NCI-H146 (cell line): ENCODE measurements at places on chromosomes 6 and 20.
A peak's percentile ranks its signal among the peaks of the same experiment; 100 is the strongest.

DNA sequence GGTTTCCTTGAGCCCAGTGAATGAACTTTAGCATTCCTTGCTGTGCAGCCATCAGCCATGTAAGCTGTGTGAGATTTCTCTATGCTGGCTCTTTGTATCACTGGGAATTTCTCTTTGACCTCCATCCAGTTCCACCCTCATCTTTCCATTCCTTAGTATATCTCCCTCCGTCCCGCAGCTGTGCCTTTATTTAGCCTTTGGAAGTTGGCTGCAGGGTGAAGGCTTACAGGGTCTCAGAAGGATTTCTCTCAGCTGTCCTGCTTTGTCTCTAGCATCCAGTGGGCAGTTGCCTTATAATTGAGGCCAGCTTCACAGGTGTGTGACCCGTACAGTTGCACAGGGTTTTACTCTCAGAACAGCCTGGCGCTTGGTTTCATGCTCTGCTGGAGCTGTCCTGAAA is 144.3 kb downstream of the PXDC1 start:
- no peak for DNase-seq

GRCh38 chr6:396126-396520 is 4.6 kb downstream of the IRF4 start:
- DNase-seq, result no peak

DNA sequence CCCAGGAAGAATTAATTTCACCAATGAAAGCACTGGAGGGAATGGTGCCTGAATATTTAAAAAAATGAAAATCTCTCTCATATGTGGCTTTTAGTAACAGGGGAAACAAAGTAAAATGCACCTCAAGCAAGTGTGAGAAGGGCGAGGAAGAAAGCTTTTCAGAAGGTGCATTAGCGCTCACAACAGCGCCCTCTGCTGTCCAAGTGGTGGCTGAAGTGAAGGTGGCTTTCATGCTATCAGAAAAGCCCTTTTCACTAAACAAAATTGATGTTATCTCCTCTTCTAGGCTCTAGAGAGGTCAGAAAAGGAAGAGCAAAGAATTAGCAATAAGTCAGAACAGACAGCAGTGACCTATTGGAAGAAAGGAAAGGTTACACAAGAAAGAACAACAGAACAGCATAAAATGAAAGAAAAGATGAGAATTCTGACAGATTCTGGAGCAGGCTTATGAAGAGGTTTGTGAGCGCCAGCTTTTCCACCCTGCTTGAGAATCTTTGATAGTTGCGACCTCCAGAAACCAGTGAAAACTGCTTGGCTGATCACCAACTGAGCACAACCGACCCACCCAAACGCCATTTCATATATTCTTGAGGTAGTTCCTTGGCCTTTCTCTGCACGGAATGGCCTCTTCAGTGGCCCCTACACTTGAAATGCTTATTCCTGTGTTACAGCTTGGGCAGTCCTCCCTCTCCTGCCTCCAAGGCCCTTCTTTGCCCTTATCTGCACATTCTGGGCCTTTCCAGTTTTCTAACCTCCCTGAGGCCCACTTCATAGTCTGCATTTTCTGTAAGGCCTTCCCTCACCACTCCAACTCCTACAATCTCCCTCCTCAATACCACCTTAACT is 45.3 kb downstream of the SMLR1 start:
- DNase-seq, result peak; percentile 53

- DNase-seq, result peak; percentile 20
These were observed 26.2 kb downstream of the RIPOR2 start for GRCh38 chr6:24909241-24910216.

DNA sequence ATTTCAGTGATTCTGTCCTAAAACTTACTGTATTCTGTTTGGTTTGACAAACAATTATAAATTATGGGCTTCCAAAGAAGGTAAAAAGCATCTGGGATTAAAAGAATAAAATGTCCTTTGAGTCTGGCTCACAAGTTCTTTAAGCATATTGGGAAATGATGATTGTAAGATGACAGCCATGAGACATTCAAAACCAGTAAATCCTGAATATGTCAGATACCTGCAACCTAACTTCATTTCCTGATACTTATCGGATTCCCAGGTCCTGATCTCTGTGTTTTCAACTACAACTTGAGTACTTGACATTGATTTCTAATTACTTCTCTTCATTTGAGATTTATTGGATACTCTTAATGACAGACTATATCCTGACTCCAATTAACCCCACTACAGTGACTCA is 446.6 kb downstream of the GRIK2 start:
- DNase-seq, result no peak

- DNase-seq, result no peak
These were observed 130.1 kb upstream of the DOK5 start for GRCh38 chr20:54345301-54345724.

GRCh38 chr20:31759836-31760518 is 20.9 kb downstream of the TPX2 start:
- DNase-seq, result no peak

DNA sequence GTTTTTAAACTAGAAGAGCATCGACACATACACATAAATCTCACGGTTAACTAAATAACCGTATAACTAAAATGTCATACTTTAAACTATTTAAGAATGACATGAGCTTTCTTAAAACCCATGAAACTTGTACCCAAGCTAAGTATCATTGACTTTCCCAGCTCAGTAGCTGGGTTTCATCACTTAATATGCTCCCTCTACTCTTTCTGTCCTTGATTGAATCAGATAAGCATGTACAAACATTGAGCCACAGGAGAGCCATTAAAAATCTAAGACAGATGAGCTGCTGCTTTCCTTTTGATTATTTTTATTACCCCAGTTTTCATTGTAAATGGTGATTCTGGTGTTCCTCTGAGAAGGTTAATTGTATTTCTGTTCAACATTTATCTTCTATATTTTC is 115.8 kb downstream of the FOXO3 start:
- DNase-seq, result peak; percentile 54

DNA sequence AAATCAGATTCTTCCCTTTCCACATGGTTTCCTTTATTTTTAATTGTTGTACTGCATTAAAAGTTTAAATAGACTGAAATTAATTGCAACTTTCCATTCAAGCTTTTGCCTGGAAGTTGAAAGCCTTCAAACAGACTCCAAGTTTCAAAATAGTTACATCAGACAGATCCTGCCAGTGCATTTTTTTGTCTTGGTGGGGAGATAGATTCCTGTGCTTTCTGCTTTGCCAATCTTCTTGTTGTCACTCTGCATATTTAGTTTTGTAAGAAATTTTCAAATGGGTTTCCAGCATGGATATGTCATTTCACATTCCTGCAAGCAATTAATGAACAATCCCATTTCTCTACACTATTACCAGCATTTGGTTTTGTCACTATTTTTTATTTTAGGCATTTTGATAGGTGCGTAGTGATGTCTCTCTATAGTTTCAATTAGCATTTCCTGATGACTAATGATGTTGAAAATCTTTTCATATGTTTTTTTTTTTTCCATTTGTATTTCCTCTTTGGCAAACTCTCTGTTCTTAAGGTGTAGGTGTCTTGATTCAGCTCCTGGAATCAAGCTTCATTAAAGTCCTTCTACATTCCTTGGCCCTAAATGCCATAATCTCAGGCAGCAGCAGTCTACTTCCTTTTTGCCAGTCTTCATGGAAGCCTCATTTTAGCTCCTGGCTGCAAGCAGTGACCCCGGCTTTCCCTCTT is 40.5 kb downstream of the SCP2D1 start:
- DNase-seq, result no peak

DNA sequence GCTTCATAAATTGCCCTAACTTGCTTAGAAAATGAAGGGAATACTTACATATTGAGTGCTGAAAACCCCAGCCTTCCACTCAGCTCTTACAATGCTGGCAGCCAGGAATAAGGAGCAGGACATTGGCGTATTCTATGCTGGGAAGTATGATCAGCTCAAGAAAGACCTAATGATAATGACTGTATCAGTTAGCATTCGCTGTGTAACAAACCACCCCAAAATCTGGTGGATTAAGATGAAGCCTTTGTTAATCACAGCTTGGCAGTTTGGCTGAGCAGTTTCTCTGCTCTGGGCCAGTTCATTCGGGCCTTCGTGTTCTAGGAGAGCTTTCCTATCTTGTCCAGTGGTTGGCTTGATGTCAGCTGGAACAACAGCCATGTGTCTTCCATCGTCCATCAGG is 33.4 kb upstream of the TUBB2A start:
- DNase-seq, result no peak

DNA sequence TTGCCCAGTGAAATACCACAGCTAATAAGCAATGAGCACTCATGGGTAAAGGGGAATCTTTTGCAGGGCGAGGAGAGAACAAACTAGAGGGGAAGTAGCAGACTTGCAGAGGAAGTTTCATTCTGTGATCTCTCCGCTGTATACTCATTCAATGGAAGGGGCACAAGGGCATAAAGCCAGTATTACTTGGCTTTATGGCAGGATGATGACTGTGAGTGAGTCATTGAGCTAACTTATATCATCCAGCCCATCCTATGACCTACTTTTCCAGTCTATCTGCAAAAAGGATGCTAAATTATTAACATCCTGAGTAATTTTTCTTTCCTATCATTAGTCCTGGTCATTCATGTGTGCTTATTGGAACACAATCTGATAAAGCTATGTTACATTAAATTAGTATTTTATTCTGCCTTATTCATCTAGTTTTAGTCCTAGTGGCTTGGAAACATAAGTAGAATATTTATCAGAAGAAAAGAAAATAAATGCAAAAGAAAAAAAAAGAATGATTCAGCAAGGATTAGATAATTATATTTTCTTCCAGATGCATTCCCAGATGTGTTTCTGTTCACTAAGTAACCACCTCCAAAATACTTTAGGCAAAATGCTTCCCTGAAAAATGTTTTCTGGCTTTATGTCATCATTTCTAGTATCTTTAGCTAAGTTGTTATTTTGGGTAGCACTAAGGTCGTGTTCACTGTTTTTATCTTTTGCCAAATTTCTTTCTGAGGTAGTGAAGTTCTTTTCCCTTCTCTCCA is 471.7 kb downstream of the CDKAL1 start:
- no peak for DNase-seq

- no peak for DNase-seq
These were observed 645.8 kb upstream of the ARID1B start for GRCh38 chr6:156131221-156131903.

DNA sequence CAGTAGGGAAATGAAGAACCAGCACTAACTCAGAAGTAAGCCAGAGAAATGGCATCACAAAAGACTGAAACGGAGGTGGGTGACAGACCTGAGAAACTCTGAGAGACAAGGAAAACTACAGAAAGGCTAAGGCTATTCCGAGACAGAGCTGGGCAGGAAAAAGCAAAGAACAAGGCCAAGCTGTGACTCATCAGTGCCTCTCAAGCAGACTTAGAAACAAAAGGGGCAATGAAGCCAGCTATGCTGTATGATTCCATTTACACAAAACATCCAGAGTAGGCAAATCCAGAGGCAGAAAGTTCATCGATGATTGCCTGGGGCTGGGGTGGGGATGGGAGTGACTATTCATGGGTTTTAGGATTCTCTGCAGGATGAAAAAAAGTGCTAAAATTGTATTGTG is 50.0 kb downstream of the SLC23A2 start:
- no peak for DNase-seq

DNA sequence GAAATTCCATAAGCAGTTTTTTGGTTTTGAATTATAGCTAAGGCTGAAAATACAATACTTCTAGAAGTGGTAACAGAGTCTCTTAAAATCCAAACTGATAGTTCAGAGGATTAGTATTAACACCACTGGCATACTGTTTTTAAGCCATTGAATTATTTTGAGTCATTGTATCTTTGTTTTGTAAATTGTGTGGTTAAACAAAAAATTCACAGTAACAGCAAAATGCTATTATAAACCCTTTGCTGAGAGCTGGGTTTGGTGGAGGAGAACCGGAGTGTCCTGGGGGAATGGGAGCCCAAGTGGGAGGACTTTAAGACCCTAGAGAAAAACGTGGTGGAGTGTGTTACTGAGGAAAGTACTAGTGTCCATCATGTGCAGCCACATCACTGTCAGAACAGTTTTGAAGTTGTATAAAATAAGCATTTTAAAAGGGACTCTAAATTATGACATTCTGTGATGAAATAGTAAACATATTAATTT is 125.1 kb downstream of the LRRC1 start:
- no peak for DNase-seq

GRCh38 chr6:113397236-113397635 is 459.9 kb upstream of the MARCKS start:
- DNase-seq, result no peak

DNA sequence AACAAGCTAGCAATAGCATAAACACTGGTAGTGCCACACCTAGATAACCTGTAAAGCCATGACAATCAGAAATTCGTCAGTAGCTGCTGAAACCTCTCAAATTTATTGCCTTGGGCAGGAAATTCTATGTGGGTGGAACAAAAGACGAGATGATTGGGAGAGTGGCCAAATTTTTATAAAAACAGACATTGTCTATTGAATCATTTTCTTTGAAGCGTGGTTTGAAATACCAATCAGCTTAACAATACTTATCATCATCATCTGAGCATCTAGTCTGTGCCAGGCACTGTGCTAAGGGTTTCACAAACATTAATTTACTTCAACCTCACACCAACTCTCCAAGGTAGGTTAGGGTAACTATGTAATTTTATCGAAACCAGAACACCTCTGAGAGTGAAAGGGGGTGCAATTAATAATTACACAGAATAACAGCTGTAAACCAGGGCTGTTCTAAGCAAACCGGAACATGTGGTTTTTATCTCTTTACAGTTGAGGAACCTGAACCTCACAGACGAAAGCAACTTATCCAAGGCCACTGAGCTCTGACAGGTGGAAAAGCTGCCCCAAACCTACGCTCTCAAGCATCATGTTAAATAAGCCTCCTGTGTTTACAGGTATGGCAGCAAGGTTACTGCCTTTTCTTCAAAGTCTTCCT is 43.4 kb downstream of the NHSL1 start:
- no peak for DNase-seq

DNA sequence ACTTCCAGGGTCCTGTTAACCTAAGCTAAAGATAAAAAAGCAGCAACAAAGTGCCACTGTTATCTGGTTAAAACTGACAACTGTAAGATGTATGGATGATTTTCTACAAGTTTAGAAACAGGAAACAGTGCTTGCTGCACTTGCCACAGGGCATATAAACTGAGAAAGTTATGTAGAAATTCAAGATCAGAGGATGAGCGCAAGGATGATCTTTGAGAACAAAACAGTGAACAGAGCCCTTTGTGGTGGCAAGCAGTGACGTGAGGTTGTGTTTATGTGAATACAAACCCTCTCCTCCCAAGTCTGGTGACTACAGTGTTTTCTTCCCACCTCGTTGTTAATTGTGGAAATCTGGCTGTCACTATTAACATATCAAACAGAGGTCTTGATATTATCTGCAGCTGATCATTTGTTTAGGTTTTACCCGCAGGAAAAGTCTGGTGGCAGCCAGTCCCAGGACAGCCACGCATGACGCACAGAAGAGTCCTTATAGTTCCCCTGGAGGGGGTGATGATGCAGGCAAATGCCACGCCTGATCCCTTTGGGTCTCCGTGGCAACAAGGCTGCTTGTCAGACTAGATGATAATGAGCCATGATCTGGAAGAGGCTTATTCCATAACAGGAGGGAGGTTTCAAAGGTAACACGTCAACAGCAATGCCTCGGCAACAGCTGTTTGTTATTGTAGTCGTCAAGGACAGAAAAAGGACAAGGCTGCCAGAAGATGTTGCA is 43.1 kb upstream of the TNFAIP3 start:
- DNase-seq, result peak; percentile 63

DNA sequence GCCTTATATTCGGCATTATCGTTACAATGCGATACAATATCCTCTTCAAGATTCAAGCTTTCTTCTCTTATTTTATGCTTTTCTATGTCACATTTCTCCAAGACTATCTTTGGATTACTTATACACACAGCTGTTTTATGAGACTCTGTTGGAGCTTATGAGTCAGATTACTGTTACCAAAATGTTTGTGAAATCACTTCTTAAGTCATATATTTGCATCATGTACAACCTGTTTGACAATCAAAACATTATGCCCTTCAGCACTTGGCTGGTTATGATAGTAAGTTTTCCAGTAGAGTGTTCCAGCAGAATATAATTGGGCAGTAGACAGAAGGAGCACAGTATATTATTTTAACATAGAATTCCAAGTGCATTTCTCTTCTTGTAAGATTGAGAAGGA is 35.2 kb downstream of the BMP6 start:
- no peak for DNase-seq
